Fibroblast of skin of right biceps (primary cell): ENCODE measurements at places on chromosomes 5 and 9.

DNA sequence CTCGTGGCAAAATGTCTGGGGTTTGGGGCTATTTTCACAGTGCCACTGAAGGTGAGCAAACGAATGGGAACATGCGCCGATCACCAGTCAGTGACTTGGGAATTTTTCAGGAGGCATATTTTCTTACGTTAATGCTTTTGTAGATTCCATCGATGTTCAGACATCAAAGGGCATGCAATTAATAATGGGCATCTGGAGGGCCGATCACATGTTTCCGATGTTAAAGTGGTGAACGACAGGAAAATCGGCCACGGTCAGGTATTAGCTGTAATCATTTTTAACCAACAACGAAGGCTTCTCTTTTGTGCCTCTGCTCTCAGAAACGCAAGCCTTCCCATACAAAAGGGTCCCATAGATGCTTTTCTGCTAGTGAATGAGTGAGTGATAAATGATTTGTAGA is 155.0 kb upstream of the PITX1 start:
- DNase-seq: no peak

GRCh38 chr5:146719179-146719578 is 159.4 kb downstream of the PPP2R2B start:
- no peak for DNase-seq

DNA sequence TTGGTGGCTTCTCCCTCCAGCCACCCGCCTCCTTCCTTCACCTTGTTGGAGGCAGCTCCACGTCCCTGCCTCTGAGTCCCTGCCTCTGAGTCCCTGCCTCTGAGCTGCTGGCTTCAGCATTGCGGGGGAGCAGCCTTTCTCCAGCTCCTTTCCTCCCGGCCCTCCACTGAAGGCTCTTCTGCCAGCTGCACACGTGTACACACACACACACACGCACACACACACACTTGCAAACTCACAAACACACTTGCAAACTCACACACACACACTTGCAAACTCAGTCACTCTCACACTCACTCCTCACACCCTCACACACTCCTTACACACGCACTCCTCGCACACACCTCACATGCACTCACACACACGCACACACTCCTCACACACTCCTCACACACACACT is 45.1 kb downstream of the C9orf50 start:
- DNase-seq: peak; percentile 66

GRCh38 chr5:2519153-2519552 is 232.3 kb downstream of the IRX2 start:
- no peak for DNase-seq

- DNase-seq: no peak
Measured at GRCh38 chr9:68872026-68872501, 141.8 kb downstream of the PRKACG start.

DNA sequence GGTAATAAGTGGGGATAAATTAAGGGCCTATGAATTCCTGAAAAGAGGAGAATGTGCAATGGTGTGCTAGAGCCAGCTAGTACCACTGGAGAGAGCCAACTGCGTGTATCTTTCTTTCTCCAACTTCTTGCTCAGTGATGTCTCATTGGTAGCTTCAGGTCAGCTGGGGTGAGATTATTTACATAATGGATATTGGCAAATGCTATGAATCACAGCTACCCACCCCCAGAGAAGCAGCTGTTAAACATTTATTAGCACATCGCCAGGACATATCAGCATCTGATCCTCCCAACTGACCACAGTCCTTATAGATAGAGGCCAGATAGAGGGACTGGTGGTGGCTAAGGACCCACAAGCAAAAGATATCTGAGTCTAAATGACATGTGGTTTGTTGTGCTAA is 421.3 kb downstream of the ACTL7B start:
- DNase-seq: peak; percentile 22

- no peak for DNase-seq
Measured at GRCh38 chr9:14179449-14179848, 134.5 kb downstream of the NFIB start.

GRCh38 chr5:130724658-130725057 is 440.4 kb downstream of the HINT1 start:
- DNase-seq: no peak

DNA sequence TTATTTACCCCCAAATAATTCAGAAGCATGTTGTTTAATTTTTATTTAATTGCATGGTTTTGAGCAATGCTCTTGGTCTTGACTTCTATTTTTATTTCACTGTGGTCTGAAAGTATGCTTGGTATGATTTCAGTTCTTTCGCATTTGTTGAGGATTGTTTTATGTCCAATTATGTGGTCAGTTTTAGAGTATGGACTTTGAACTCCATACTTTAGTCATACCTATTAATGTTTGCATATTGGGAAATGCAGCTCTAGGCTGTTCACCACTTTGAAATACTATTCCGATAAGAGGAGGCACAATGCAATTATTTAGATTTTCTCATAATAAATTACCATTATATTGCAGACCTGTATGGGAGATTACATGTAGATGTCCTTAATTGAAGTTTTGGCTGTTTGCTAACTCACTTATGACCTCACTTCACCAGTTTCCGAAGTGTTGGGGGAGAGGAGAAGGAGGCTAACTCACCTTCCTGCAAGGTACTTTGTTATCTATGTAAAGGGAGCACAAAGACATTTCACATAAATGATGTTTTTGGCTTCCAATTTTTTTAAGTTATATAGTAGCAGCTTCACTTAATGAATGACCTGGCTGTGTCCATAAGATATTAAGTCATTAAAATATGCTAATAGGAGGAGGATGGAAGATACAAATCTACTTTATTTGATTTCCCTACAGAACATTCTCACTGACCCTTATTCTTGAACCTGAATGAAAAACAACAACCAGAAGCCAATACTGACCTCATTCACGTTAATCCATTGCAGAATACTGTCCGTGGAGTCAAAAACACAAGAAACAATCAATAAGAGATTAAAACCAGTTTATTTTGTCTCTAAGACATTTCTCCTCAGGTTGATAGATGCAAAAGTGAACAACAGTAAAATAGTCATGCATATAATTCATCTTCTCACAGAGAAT is 970.3 kb upstream of the ARRDC3 start:
- peak; percentile 31 for DNase-seq

DNA sequence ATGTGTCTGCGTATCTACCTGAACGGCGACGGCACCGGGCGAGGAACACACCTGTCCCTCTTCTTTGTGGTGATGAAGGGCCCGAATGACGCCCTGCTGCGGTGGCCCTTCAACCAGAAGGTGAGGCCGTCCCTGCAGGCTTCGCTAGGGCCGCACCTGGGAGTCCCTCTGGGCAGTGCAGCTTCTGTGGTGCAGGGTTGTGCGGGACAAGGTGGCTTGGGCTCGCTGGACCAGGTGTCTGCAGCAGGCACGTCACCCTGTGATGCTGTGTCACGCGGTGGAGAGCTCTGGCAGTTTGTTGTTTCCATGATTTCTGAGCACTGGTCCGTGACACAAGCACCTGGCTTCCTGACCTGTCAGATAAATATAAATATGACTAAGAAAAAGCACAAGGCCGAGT is 20.7 kb downstream of the FBXW5 start:
- DNase-seq: no peak

- DNase-seq: no peak
Measured at GRCh38 chr5:78339617-78340436, 20.6 kb upstream of the SCAMP1 start.

- no peak for DNase-seq
Measured at GRCh38 chr9:114373960-114374730, 13.6 kb downstream of the AKNA start.

GRCh38 chr5:41256400-41256799 is 43.1 kb upstream of the C6 start:
- no peak for DNase-seq

GRCh38 chr5:127582773-127583370 is 65.4 kb downstream of the PRRC1 start:
- DNase-seq: peak; percentile 9

GRCh38 chr9:72312386-72312987 is 52.5 kb downstream of the ZFAND5 start:
- no peak for DNase-seq

DNA sequence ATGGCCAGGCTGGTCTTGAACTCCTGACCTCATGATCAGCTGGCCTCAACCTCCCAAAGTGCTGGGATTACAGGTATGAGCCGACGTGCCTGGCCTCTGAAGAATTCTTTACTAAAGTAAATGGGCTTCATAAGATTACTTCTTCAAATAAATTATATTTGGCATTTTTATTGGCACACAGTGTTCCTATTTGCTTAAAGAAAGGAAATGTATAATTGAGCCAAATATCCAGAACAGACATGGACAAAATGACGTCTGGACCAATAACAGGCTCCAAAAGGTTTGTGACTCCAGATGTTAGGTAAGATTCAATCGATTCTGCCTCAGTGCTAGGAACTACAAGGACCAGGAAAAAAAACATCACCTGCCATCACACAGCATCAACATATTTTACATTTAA is 40.7 kb downstream of the ECPAS start:
- DNase-seq: no peak

DNA sequence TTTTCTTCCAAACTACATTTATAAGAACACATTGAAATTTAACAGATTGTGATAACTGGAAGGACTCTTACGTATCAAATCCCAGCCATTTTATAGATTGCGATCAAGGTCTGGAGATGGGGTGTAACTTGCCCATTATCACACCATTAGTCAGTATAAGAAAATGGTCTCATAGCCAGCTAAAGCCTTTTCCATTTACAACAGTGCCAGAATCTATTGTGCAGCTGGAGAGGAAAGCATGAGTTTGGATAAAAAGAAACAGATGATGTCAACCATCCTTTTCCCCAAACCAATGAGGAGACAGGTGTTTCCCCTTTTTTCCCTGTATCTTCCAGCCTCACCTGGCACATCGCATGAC is 658.8 kb downstream of the ACTL7B start:
- no peak for DNase-seq

GRCh38 chr5:116372931-116373597 is 201.6 kb downstream of the SEMA6A start:
- no peak for DNase-seq

GRCh38 chr9:89793551-89793950 is 188.7 kb downstream of the GADD45G start:
- DNase-seq: no peak

- DNase-seq: peak; percentile 8
Measured at GRCh38 chr5:94072116-94072515, 330.7 kb upstream of the POU5F2 start.

GRCh38 chr5:26434688-26435087 is 603.7 kb downstream of the CDH9 start:
- no peak for DNase-seq

DNA sequence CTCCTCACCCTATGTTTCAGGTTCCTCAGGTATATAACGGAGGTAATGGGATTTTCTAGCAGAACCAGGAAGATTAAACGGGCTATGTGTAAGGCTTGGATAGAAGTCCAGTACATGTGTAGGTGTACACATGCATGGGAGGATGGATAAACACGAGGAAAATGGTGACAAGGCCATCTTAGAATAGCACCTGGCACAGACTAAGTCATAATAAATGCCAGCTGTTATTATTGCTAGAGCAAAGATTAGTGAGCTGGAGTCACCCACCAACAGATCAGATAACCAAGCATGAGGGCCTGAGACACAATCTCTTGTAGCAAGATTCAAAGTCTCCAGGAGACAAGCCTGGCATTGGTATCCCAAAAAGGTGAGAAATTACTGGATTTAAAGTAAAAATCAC is 21.1 kb downstream of the SPOCK1 start:
- no peak for DNase-seq

GRCh38 chr9:103713631-103714030 is 380.5 kb upstream of the SMC2 start:
- peak; percentile 59 for DNase-seq

DNA sequence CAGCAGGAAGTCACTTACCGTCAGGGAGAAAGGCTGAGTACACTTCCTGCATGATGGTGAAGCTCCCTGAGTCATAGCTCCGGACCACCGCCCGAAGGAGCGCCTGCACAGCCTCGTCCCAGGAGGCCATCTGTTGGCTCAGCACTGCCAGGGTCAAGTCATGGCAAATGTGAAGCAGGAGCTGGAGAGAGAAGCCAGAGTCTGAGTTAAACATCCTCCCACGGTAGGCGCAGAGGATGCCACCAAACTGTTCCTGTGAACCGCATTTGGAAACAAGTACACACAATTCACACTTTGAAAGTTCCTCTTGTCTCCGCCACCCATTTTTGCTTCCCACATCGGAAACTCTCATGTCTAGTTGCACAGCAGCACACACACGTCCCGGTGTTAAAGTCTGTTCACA is 33.9 kb downstream of the CNOT8 start:
- no peak for DNase-seq

GRCh38 chr9:23621924-23622323 is 204.1 kb downstream of the ELAVL2 start:
- no peak for DNase-seq

- DNase-seq: no peak
Measured at GRCh38 chr5:79577693-79578092, 34.5 kb upstream of the TENT2 start.
